NCI-H187 (cell line): ENCODE measurements at places on chromosomes 3 and 15.

GRCh38 chr3:128786434-128787020 lies 60.5 kb downstream of the RAB7A start:
- DNase-seq, result no peak

- DNase-seq, result no peak
These were observed at the start of gene KNG1 for GRCh38 chr3:186717039-186717457. Gene KNG1 (plus strand): TSS chr3:186717359. CDS start chr3:186717543, 184 bp downstream.

DNA sequence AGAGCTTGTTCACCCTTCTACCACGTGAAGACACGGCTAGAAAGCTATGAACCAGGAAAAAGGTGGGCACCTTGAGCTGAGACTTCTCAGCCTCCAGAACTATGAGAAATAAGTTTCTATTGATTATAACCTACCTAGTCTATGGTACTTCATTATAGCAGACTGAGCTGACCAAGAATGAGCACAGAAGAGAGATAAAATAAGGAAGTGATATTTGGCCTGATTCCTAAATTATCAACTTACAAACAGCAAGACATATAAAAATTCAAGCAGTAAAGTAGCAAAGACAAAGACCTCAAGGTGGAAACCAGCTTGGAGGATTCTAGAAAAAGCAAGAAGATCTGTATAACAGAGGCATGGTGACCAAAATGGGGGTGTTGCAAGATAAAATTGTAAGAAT lies 63.9 kb upstream of the OSTN start:
- DNase-seq, result no peak

DNA sequence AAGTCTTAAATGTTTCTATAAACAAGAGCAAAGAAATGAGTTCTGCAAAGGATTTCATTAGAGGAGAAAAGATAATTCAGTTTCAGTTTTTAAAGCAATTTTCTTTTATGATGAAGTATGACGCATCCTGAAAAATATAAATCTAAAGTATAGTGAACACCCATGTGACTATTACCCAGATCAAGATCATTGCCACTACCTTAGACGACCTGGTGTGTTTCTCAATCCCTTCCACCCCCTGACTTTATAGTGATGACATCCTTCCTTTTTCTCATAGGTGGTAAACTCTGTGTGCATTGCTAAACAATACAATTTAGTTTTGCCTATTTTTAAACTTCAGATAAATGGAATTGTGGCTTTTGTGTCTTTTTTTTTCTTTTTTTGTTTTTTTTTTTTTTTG lies 8.4 kb downstream of the STT3B start:
- DNase-seq, result no peak

- no peak for DNase-seq
These were observed 227.5 kb upstream of the MDFIC2 start for GRCh38 chr3:70539908-70540307.

- DNase-seq, result no peak
These were observed 48.7 kb upstream of the ROBO2 start for GRCh38 chr3:76991165-76991564.

- DNase-seq, result no peak
These were observed 48.3 kb downstream of the GREM1 start for GRCh38 chr15:32766101-32766500.

DNA sequence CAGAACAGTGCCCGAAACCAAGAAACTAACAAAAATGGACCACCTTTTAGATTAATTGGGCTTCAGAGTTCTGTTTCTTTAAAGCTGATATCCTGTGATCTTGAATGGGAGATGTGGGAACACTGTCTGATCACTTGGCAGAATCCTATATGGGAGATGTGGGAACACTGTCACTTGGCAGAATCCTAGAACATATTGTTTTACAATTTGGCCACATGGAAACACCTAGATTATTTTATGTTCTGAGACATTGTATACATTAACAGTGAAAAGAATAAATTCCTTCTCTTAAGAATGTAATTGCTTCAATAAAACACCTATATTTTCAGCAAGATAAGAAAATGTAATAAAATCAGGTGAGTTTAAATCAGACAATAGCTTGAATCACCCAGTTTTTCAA lies 30.3 kb upstream of the PLSCR2 start:
- DNase-seq, result no peak

- no peak for DNase-seq
These were observed 207.0 kb downstream of the FOXP1 start for GRCh38 chr3:71376503-71376902.

DNA sequence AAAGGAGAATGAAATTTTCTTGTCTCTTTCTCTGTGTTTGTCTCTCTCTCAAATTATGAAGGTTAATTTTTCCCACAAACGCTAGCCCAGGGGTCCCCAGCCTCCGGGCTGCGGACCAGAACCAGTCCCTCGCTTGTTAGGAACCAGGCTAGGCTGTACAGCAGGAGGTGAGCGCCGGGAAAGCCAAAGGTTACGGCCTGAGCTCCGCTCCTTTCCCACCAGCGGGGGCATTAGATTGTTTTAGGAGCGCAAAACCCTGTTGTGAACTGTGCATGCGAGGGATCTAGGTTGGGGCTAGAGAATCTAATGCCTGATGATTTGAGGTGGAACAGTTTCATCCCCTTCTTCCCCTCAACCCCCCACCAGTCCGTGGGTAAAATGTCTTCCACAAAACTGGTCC lies 74.7 kb upstream of the ZNF385D start:
- DNase-seq, result no peak

DNA sequence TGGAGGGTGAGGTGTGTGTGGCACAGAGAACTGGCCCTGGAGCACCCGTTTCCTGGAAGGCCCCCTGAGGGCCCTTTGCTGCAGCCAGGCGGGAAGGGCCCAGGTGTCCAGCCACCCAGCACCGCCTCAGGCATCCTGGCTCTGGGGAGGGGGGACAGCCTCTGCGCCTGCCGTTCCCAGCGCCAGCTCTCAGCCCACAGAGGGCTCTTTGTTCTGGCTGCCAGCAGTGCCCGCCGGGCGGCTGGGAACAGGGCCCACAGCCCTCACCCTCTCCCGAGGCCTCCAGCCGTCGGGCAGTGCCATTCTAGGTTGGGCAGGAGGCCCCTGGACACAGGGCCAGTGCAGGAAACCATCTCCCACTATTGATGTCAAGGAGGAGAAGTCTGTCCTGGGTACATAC lies 8.3 kb downstream of the SLC38A3 start:
- DNase-seq, result no peak

GRCh38 chr3:144055604-144056003 lies 84.0 kb downstream of the DIPK2A start:
- no peak for DNase-seq

DNA sequence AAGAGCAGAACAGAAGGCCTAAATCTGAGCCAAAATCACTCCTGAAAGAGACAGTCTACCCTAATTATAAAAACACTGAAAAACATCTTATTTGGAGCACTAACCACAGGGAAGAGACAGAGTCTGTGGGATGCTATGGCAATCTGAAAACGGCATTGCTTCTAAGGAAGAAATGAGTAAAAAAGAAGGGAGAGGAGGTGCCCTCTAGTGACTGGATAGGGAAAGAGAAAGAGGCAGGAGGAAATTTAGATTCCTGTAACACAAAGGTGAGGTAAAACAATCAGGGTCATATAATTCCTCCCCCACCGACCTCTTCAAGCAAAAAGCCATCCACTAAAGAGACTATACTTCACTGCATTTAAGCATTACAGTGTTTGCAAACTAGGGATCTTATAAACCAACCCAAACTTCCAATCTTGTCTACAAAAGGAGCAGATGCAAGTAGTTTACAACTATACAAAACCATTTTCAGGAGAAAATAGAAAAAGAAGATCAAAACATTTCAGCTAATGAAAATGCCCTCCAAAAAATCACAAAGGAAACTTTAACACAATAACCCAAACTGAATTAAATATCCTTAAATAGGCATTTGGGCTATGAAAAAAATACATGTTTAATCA lies 32.6 kb downstream of the HACD2 start:
- no peak for DNase-seq

DNA sequence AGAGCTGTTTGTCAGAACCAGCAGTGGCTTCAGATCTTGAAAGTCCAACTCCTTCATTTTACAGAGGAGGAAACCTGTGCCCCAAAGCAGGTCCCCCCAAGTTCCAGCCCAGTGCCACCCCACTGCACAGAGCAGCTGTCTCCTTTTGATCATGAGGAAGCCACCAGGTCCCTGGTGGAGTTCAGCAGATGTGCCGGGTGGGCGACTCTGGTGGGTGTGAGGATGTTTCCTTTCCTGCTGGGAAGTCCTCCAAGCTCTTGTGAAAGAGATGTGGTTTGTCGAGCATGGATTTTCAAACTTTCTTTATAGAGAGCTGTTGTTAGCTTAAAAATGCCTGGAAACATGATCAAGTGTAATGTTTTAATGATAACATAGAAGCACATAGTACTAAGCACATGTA lies 52.0 kb downstream of the SMAD3 start:
- DNase-seq, result no peak

DNA sequence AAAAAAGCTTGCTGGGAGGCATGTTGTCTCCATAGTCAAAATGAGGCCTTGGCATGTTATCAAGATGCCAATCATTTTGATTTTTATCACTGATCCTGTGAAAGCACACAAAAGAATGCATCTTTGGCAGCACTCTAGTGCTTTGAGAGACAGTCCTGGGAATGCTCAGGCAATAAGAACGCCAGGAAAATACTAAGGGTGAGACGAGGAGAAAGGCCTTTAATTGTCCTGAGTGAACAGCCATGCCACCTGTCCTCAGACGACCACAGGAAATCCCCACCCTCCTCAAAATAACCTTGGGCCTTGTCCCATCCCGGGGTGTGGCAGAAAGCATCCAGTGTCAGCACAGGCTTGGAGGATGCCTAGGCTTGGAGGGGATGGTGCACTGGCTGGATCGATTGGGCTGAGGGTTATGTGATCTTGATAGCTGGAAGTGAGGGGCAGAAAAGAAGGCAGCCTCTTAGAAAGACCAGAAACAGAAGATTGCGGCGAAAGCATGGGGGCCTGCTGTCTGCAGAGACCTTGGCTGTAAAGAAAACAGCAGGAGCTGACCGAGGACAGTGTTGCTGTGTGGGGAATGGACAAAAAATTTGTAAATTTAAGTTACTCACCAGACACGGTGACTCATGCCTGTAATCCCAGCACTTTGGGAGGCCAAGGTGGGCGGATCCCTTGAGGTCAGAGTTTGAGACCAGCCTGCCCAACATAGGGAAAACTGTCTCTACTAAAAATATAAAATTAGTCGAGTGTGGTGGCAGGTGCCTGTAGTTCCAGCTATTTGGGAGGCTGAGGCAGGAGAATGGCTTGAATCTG lies 7.3 kb downstream of the TMEM158 start:
- no peak for DNase-seq

- no peak for DNase-seq
These were observed 44.9 kb upstream of the B3GALNT1 start for GRCh38 chr3:161150001-161150525.

DNA sequence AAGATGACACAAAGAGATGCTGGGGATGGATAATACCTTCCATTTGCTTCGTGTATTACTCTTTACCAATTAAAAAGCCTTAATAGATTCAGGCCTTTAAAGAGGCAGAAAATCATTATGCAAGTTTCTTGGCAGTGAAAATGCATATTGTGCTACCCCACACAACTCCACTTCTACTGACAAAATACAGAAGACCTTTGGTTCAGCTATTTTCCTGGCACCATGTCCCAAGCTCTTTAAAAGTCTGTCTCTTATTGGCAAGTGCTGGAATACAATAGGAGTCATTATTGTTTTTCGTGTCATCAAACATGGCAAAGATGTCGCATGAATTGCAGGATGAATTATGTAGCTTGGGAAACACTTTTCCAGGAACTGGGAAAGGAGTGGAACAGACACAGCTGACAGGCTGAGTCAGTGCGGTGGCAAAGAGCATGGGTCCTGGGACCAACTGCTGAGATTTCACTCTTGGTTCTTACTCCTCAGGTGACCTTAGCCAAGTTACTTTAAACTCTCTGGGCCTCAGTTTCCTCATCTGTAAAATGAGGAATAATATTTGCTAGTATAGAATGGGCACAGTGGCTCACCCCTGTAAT lies 5.5 kb upstream of the TSPAN3 start:
- no peak for DNase-seq

GRCh38 chr3:69737392-69737791 lies 1.9 kb upstream of the MITF start:
- DNase-seq, result no peak

- no peak for DNase-seq
These were observed 188.0 kb upstream of the MRPL3 start for GRCh38 chr3:131690800-131691199.

- DNase-seq, result no peak
These were observed 10.3 kb upstream of the RFTN1 start for GRCh38 chr3:16523778-16524177.

GRCh38 chr15:23401627-23402026 lies 45.4 kb downstream of the GOLGA6L2 start:
- DNase-seq, result no peak

- no peak for DNase-seq
These were observed 161.9 kb downstream of the UBE2E2 start for GRCh38 chr3:23365066-23365465.

DNA sequence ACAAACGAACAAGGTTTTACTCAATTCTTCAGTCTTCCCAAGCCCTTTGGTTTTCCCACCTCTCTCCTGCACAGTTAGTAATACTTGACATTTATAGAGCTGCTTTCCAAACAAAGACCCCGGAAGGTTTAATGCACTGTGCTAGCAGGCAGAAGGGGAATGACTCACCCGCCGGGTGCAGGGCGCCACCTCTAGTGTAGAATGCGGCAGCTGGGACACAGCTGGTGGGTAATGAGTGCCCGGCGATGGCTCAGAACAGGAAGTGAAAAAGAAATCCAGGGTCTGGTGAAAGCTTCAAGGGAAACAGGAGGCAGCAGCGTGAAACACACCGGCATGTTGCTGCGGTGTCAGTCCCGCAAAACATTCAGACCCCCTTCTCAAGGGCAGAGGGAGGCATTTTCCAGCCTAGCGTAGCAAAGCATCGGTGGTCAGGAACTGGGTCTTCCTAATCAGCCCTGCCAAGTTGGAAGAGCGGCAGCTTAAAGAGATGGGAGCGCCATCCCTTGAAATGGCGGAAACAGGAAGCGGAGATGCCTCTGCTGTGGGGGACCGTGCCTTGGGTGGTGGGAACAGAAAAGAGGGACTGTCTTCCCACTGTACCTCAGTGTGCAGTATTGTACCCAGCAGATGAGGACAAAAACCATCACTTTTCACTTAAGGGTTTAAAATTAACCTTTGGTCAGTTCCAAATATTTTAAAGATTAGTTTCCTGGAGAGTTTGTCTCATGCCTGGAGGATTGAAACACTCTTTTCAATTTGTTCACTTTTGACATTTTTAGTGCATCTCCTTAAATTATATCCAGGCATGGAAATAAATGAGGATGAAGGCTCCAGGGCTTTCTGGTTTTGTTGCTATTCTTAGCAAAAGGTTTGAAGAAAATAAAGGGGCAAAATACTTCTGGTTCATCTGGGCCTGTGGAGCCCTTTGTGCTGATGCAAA lies 160.7 kb upstream of the MCTP2 start:
- DNase-seq, result no peak

DNA sequence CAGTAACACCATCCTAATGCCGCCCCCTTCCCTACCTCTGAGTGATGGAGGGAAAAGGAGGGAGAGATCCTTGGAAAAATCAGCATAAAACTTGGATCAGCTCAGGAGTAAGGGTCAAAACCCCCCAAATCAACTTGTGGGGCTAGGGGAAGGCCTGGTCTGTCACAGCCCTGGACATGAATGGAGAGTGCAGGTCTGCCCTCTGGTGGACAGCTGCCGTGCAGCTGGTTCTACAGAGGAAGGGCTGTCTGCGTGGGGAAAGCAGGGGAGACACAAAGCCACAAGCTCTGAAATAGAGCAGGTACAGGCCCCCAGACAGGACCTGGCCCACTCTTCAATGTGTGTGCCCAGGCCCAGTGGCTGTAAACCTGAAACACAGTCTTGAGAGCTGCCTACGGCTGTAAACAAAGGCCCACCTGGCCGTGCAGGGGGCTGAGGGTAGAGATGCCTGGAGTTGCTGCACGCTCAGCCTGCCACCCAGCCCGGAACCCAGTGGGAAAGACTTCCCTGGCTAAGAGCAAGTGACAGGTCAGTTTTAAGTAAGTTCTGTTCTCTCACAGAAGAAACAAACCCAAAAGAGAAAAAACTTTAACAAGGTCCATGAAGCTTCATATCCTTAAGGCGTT lies 16.4 kb downstream of the CLK3 start:
- DNase-seq, result no peak
